Caco-2 (cell line): ENCODE measurements at places on chromosomes 4 and X. TPM values are rescaled to one million over a fixed set of nuclear protein-coding genes. Genes with fewer than 3 reads are reported as not detected.

HS6ST2 gene
- 33.7 and 34.9 TPM in 2 replicates for total RNA-seq

CLCN4 gene
- total RNA-seq = 10.0 and 11.1 TPM in 2 replicates

TMEM271 gene
- total RNA-seq = not detected in 2 replicates

LRRC66 gene
- 0.09 TPM in 1 of 2 replicates, not detected in the other for total RNA-seq

GRCh38 chr4:60463857-60464502 is 736.1 kb upstream of the ADGRL3 start:
- H3K27ac ChIP-seq = no peak overlapping the region
- peak; percentile 5 for DNase-seq
- H3K36me3 ChIP-seq = no peaks in the 10 kb centered on the region
- H3K4me3 ChIP-seq = no peak overlapping the region
- H3K4me1 ChIP-seq = no peaks in the 10 kb centered on the region

DNA sequence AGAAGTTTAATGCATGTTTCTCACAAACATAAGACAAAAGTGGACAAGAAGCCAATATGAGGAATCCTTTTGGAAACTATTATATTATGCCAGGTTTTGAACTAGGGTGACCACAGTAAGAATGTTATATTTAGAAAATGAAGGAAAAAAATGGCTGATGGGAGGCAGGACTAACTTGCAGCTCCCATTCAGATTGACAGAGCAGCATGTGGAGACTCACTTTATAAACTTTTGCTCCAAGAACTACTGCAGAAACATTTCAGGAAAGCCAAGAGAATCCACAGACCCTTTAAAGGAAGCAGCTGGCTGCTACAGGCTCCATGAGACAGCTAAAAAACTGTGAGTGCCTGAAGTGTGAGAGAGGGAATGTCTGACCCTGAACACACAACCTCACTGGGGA is 738.6 kb upstream of the GRIA3 start:
- H3K27me3 ChIP-seq = no peaks in the 10 kb centered on the region
- H3K4me1 ChIP-seq = no peaks in the 10 kb centered on the region
- H3K27ac ChIP-seq = no peak overlapping the region
- H3K4me3 ChIP-seq = no peak overlapping the region
- no peaks in the 10 kb centered on the region for H3K36me3 ChIP-seq
- DNase-seq = no peak

- H3K4me3 ChIP-seq = no peak overlapping the region
- H3K27ac ChIP-seq = no peak overlapping the region
- no peaks in the 10 kb centered on the region for H3K4me1 ChIP-seq
- H3K27me3 ChIP-seq = no peaks in the 10 kb centered on the region
- H3K36me3 ChIP-seq = no peaks in the 10 kb centered on the region
- no peak for DNase-seq
These were observed 12.2 kb upstream of the MTMR1 start for GRCh38 chrX:150680974-150681373.

GRCh38 chrX:65987811-65988210 is 52.1 kb downstream of the VSIG4 start:
- no peak for DNase-seq
- H3K27me3 ChIP-seq = no peaks in the 10 kb centered on the region
- H3K27ac ChIP-seq = no peak overlapping the region
- no peaks in the 10 kb centered on the region for H3K36me3 ChIP-seq

DNA sequence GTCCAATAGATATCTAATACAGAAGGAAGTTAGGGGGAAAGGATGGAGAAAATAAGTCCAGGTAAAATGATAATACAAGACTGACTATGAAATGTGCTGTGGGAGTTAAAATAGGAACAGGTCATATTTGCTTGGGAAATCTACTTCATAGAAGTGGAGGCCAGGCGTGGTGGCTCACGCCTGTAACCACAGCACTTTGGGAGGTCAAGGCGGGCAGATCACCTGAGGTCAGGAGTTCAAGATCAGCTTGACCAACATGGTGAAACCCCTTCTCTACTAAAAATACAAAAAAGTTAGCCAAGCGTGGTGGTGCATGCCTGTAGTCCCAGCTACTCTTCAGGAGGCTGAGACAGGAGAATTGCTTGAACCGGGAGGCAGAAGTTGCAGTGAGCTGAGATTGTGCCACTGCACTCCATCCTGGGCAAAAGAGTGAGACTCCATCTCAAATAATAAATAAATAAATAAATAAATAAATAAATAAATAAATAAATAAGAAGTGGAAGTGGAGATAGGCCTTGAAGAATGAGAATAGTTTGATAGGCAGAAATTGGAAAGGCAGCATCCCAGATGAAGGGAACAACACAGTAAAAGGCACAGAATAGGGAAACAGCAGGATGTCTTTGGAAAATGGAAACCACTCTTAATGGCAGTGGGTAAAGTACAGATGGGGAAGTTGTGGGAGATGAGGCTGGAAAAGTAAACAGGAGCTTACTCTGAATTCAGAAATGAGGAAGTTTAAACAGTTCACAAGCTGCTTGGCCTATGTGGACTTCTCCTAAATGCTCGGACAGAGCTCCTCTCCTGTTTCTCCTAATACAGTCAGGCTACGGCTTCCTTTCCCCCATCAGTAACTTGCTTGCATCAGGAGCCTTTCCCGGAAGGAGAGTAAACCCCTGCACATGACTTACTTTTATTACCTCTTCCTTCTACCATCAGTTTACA is 15.1 kb upstream of the GK start:
- DNase-seq = no peak
- no peaks in the 10 kb centered on the region for H3K4me1 ChIP-seq
- H3K27me3 ChIP-seq = no peaks in the 10 kb centered on the region
- H3K27ac ChIP-seq = no peak overlapping the region
- no peaks in the 10 kb centered on the region for H3K36me3 ChIP-seq

DNA sequence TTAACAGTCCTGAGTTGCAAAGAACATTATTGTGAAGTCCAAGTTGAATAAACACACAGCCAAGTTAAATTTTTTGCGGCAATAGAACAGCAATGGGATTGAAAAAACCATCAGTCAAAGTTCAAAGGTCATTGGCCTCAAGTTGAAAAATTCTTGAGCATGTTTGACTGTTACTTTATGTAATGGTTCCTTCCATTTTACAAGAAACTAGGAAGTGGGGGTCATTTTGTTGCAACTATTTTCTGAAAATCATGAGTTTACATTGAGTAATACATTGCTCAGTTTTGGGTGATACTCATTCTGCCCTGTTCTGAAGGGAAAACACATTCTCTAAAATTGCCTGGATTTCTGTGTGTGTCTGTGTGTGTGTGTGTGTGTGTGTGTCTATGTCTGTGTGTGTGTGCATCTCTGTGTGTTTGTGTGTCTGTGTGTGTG is 5.2 kb upstream of the IRF2 start:
- H3K27ac ChIP-seq = no peak overlapping the region
- peaks cover 8% of the 10 kb centered on the region; the same call in 1 of the 2 replicates for H3K4me1 ChIP-seq
- H3K4me3 ChIP-seq = no peak overlapping the region
- no peaks in the 10 kb centered on the region for H3K27me3 ChIP-seq
- no peaks in the 10 kb centered on the region for H3K36me3 ChIP-seq
- DNase-seq = no peak

DNA sequence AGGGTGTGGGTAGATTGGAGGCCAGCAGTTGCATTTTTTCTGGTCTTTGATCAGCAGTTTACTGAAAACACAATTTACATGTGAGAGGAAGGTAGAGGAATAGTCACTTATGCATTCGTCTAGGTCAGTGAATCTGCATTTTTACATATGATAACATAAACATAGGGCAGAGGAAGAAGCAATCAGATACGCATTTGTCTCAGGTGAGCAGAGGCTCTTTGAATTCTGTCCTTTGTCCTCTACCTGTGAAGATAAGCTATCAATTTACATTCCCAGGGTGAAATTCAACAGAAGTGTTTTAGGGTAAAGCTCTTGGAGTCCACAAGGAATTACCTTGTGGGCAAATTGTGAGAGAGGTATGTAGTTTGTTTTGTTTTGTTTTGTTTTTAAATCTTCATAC is 306.5 kb downstream of the MAGEB5 start:
- peak overlapping the region; percentile 53 for H3K27ac ChIP-seq
- peaks cover 21% of the 10 kb centered on the region for H3K4me1 ChIP-seq
- H3K4me3 ChIP-seq = no peak overlapping the region
- DNase-seq = no peak
- no peaks in the 10 kb centered on the region for H3K27me3 ChIP-seq

DNA sequence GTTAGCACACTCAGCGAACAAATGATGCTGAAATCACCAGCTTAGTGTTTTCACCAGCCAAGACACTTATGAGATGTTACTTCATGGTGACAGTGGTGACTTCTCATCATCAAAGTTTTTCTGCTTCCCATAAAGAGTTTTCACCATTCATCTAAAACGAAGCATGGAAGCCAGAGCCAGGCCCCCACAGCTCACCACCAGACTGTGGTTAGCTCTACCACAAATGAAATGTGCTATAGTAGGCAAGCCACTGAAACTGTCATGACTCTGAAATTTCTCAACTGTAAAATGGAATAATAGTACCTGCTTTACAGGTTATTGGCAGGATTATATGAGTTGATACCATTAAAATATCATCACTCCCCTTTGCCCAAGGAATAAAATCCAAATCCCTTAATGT is 56.4 kb upstream of the HHIP start:
- no peak for DNase-seq
- no peaks in the 10 kb centered on the region for H3K36me3 ChIP-seq
- no peaks in the 10 kb centered on the region for H3K27me3 ChIP-seq

GRCh38 chrX:16310326-16310725 is 143.0 kb downstream of the MAGEB17 start:
- H3K36me3 ChIP-seq = no peaks in the 10 kb centered on the region
- no peak overlapping the region for H3K27ac ChIP-seq

DNA sequence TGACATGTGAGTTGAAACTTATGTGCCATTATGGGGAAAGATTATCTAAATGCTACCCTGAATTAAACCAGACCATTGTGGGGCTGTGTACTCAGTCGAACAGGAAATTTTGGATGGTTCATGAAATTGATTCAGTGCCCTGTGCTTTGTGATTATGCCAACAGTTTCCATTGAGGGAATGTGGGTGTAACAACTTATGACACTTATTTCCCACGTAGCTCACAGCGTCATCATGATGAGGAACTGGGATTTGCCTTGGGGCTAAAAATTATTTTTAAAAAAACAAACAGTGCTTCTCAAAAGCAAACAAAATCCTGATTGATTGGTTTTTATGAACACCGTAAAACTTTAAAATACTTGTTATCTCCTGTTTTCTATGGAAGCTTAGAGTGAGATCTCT is 8.3 kb upstream of the CLTRN start:
- no peaks in the 10 kb centered on the region for H3K27me3 ChIP-seq
- no peaks in the 10 kb centered on the region for H3K36me3 ChIP-seq
- H3K4me1 ChIP-seq = no peaks in the 10 kb centered on the region
- H3K4me3 ChIP-seq = no peak overlapping the region
- DNase-seq = no peak

DNA sequence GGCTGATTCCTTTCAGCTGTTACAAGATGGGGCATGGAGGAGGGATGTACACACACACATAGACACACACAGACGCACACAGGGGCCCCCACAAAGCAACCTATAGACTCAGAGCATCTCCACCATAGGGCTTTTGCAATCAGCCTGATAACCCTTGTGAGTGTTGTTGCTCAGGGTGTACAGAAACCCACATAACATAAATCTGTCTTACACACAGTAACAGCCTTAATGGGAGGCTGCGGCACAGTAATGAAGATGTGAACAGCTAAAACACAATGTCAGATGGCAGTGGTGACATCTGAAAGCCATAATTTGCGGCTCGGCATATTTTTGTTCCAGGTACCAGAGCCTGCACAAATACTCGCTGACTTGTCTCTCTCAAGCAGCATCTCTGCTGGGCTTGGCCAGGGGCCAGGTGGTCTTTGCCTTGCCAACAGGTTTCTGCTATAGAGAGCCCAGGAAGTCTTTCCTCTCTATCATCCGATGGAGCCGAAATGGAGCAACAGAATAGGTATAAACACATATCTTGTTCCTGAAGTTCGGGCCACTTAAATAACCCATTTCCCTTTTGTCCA is 357.2 kb upstream of the GATB start:
- no peaks in the 10 kb centered on the region for H3K36me3 ChIP-seq
- H3K4me3 ChIP-seq = no peak overlapping the region
- DNase-seq = no peak
- no peaks in the 10 kb centered on the region for H3K27me3 ChIP-seq
- H3K4me1 ChIP-seq = no peaks in the 10 kb centered on the region

- H3K36me3 ChIP-seq = no peaks in the 10 kb centered on the region
- no peak overlapping the region for H3K4me3 ChIP-seq
- no peak overlapping the region for H3K27ac ChIP-seq
These were observed 179.6 kb downstream of the CENPC start for GRCh38 chr4:67365661-67366245.

DNA sequence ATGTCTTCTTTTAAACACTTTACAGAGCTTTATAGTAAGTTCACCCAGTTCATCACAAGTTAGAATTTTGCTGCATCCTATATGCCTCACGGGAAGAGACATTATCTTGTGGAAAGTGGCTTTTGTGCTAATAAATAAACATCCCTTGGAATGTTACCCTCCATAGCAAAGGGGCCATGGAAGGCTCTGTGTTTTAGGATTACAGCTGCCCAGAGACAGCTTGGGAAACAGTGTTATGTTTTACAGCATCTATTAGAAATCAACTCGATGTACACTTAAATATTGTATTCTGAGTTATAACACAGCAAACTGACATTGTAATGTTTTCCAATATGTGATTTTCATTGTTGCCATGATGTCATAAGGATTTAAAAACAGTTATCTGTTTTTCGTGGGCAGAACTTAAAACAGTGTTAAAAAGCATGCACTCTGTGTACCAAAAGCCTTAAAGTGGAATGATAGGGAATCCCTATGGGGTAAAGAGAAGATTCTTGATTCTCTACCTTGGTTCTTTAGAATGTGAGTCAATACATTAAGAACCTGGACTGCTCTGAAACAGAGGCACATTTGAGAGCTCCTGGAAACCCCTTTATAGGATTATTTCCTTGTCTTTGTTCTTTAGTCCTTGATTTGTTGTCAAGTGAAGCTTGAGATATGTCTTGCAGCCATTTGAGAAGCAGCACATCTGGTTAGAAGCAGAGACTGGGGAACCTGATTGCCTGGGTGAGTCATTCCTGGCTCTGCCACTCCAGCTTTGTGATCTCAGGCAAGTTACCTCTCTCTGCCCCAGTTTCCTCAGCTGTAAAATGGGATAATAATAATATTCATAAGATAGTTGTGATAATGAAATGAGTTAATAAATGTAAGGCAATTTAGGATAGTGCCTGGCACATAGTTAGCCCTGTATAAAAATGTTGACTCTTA is 41.6 kb downstream of the ARHGAP10 start:
- no peaks in the 10 kb centered on the region for H3K27me3 ChIP-seq
- no peak overlapping the region for H3K4me3 ChIP-seq
- DNase-seq = no peak
- H3K4me1 ChIP-seq = peaks cover 52% of the 10 kb centered on the region
